Cardiac fibroblast (primary cell): ENCODE measurements at places on chromosomes 13 and 19.

DNA sequence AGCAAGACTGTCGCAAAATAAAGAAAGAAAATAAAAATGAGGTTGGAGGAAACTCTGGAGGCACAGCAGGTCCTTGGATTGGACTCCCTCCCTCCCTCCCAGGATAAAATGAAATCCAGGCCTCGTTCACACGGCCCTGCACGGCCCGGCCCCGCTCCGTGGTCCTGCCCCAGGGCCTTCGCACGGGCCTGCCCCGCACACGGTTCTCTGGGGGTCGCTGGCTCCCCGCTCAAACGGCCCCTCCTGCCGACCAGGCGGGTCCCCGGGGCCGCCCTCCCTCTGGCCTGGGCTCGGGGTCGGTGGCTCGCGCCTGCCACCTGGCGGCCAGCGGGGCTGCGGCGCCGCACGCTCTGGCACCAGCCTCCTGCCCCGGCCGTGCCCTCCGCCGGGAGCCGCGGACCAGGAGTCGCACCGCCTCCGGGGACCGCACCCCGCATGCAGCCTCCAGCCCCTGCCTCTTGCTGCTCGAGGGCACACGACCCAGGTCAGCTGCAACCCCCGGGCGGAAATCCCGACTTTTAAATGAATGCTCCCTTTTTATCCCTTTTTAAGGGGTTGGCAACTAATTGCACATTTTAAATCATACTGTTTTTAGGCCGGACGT lies 1.5 kb upstream of the WDR18 start:
- peak; percentile 56 for DNase-seq

DNA sequence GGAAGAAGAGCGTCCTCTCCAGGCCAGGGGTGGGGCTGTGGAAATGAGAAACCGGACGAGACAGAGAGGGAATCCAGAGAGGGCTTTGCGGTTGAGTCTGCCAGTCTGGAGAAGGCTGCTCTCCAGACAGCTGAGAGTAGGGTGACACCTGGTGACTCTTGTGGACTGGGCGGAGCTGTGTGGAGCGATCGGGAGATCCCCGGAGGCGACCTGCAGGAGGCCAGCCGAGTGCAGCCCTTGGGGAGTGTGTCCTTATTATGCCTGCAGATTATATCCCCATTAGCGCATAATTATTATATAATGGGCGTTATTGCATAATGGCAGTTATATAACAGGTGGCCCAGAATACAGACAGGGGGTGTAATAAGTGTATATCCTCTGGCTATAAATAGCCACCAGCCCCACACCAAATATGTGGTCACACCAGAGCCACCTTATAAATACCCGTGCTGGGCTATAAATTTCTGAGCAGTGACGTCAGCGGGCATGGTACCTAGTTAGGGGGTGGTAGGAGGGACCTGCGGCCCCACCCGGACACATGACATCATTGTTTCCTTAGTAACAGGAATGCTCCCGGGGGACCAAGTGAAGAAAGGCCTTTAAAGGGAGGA lies 41.2 kb downstream of the NFIX start:
- peak; percentile 76 for DNase-seq

DNA sequence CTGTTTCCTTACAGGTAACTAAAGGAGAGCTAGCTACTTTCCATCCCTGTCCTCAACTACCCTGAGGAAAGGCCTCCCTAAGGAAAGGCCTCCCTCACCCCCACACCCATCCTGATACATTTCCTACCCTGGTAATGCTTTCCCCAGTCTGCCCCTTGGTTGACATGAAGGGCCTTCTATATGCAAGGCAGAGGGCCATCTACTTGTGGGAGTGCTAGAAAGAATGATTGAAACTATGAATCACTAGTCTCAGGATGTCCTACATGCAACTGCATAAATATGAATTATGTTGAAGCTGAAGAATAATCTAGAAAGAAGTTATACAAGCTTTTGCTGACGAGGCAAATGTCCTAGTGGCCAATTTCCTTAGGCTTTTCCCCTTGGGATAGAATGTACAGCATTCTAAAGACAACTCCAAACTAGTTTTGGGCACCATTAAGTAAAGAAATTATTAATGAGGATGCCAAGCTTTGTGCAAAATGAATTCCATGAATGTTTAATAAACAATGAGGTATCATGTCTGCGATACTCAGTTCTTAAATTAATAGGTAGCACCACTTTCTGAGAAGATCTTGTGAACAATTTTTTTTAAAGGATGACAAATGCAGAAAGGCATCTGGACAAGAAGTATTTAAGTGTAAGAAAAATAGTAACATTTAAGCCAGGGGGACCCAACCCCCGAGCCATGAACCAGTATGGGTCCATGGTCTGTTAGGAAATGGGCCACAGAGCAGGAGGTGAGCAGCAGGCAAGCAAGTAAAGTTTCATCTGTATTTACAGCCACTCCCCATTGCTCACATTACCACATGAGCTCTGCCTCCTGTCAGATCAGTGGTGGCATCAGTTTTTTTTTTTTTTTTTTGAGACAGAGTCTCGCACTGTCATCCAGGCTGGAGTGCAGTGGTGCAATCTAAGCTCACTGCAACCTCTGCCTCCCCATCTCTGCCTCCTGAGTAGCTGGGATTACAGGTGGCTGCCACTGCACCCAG lies 223.0 kb downstream of the LHFPL6 start:
- DNase-seq, result peak; percentile 32

DNA sequence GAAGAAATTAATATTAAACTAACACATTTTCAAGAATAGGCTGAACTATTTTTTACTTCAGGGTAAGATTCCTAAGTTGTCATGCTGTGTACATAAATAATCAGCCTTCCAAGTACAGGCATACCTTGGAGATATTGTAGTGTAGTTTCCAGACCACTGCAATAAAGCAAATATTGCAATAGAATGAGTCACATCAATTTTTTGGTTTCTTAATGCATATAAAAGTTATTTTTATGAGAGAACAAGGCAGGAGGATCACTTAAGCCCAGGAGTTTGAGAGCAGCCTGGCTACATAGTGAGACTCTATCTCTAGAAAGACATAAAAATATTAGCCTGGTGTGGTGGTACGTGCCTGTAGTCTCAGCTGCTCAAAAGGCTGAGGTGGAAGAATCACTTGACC lies 511.5 kb downstream of the UQCRFS1 start:
- DNase-seq, result peak; percentile 1
